Stimulated activated CD4-positive, alpha-beta T cell treated with anti-CD3 and anti-CD28 coated beads, TNF-alpha, amount 100 ng/mL, for 1 hour (primary cell): ENCODE measurements at places on chromosomes 7 and 10.
A peak's percentile ranks its signal among the peaks of the same experiment; 100 is the strongest.

GRCh38 chr7:157576415-157576814, 239.6 kb downstream of the DNAJB6 start:
- peak; percentile 19 for DNase-seq

DNA sequence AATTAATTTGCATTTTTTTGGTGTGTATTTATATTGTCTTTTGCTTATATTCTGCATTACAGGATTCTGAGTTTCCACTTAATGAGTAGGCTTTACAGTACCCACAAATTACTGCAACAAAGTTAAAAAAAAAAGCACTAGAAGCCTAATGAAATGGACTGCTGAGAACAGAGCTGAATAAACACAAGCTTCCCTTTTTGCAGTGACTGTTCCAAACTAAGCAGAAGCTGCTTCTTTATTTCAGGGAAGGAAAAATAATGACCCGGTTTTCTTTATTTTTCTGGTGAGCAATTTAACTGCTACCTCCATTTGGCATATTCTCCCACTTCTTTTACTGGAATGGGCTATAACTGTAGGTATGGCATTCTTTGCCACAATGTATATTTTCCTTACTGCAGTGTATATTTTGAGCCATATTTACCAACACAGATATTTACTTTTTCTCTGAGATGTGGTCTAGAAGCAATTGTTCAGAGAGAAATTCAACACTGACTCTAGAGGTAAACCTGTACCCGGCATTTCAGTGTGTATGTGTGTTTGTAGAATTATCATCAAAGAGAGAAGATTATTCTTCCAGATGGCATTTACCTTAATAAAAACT, 56.9 kb downstream of the HDAC9 start:
- DNase-seq = no peak

- no peak for DNase-seq
Observed at GRCh38 chr10:121961456-121961855, 13.6 kb downstream of the NSMCE4A start.

- DNase-seq = no peak
Observed at GRCh38 chr10:73459683-73460314, 26.4 kb upstream of the MSS51 start.

GRCh38 chr7:98795741-98796493, 73.9 kb downstream of the TMEM130 start:
- no peak for DNase-seq

- DNase-seq = no peak
Observed at GRCh38 chr10:29806350-29806788, 171.6 kb upstream of the SVIL start.

DNA sequence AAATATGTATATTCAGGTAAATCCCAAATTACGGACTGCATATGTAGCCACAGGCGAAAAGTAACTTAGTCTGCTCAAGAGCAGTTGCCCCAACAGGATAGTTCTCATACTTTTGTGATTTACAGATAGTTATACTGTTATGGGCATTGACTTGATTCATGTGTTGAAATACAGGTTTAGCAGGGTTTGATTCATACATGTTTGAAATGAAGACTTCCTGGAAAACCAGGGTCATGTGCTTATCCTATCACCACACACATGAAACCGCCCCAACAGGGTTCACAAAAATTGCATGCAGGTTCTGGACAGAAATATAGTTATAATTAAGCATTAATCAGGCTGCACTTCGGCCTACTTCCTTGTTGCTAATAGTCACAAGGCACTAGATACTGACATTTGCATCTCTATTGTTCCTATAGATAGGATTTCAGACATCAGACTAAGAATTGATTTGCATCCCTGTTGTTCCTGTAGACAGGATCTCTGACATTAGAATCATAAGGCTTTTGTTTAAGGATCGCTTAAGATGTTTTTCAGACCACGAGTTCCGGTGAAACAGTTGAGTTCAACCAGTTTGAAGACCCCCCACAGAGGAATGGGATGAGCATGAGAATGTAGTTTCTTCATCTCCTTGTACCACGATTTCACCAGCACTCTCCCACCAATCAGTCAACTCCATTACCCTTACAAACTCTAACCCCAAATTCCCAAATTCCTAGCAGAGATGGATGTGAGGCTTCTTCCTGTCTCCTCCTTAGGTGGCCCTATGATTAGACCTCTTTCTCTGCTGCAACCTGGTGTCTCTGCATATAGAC, 2.0 kb upstream of the ZNF398 start:
- no peak for DNase-seq

DNA sequence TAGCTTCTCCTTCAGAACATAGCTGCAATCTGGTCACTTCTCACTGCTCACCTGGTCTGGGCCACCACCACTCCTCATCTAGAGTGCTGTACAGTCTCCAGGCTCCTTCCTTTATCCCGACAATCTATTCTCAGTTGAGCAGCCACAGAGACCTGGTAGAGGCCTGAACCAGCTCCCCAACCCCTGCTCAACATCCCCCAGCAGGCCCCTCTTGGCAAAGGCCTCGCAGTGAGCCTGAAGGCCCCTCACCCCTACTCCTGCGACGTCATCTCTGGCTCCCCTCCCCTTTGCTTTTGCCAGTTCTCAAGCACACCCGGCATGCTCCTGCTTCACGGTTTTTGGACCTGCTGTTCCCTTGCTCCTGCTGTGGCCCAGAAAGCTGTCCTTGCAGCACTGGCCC, 113.9 kb downstream of the ARHGAP22 start:
- no peak for DNase-seq

GRCh38 chr7:16071246-16071857, 350.0 kb downstream of the CRPPA start:
- DNase-seq = no peak

DNA sequence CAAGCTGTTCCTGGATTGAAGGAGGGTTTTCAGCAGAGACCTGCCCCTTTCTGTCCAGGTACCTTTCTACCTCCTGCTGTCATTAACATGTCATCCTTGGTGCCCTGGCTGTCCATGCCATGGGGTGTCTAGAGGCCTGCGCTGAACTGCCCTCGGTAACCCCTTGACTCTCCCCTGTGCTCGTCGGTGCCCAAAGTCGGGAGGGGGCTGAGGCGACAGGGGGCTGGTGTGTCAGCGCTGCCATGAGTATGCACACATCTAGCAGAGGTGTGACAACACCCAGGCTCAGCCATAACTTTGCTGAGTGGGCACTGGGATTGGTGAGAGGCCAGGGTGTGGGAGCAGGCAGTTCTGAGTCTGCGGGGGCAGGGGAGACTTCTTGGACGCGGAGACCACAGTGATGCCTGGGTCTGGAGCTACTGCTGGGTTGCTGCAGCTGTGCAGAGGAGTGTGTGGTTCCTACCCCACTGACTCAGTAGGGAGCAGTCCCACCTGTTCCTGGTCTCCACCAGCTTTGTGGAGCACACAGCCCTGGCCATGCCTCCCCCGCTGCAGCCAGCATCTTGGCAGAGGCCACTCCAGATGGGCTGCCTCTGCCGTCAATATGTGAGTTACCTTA, 376.2 kb upstream of the SEMA3C start:
- DNase-seq = no peak

GRCh38 chr10:92901819-92902251, 53.5 kb downstream of the EXOC6 start:
- no peak for DNase-seq

DNA sequence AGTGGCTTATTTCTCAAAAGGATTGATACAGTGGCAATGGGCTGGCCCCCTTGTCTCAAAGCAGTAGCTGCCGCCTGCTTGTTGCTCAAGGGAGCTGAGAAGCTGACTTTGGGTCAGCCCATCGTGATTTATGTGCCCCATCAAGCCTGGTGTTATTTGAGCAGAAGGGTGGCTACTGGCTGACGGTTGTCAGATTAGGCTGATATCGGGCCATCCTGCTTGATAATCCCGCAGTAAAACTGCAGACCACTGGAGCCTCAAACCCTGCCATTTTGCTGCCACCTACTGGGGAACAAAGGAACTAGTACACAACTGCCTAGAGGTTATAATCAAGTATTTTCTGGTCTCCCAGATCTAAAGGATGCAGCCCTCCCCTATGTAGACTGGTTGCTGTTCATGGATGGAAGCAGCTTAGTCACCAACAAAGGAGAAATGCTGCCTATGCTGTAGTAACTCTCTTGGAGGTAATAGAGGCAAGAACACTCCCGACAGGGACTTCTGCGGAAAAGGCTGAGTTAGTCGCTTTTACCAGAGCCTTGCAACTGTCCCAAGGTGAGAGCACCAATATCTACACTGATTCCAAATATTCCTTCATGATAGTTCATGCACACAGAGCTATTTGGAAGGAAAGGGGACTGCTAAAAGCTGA, 65.9 kb upstream of the ZNF92 start:
- DNase-seq = peak; percentile 16

- no peak for DNase-seq
Observed at GRCh38 chr7:120775755-120776154, 82.2 kb downstream of the TSPAN12 start.

DNA sequence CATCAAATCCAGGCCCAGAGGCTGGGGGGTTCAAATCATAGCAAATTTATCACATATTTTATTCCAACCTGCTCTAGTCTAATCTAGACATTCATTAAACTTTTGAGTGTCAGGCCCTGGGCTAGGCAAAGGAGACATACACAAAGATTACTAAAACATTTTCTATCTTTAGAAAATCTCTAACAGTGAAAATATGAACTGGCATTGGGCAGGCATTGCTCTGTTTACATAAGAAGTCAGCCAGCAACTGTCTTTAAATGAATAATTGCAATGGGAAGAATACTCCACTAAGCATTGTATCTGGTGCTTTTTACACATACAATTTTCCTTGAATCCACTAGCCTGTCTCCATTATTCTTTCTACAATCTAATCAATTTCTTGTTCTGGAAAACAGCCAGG, 222.5 kb upstream of the LRRN3 start:
- DNase-seq = no peak

- no peak for DNase-seq
Observed at GRCh38 chr10:101895781-101896180, 52.2 kb upstream of the KCNIP2 start.

GRCh38 chr7:138382862-138383565, 77.0 kb upstream of the TRIM24 start:
- no peak for DNase-seq

- DNase-seq = no peak
Observed at GRCh38 chr10:131805696-131806095, 95.1 kb upstream of the PPP2R2D start.

DNA sequence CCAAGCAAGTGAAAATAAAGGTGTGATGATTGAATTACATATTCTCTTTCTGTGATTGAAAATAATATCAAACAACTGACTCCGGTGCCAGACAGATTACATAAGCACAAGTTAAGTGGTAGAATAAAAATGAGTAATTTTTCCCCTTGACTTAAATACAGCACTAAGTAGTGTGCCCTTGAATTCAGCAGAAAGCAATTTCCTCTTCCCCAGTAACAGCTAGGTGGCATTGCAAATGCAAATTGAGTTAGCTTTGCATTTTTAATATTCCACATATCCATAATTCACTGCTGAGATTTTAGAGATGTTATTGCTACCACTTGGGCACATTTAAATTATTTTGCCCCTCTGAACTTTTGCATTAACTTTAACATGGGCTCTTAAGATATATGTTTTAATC, 89.8 kb upstream of the NPVF start:
- DNase-seq = no peak

GRCh38 chr7:135980665-135981180, 3.6 kb upstream of the MTPN start:
- DNase-seq = peak; percentile 22

DNA sequence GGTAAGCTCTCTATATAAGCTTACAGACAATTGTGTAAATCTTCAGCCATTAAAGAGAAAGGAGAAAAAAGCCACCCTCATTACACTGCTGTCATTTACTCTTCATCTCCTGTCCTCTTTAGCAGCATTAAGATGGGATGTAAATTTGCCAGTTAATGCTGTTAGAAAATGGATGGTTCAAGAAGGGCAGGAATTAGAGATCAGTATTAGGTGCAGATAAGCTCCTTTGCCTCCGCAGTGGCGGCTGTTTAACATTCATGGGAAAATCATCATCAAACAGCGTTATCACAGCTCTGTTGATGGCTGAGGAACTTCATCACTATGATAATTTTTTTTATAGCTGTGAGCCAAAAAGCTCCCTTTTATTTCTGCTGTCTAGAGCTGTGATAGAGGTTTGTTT, 61.8 kb upstream of the FAM204A start:
- no peak for DNase-seq

DNA sequence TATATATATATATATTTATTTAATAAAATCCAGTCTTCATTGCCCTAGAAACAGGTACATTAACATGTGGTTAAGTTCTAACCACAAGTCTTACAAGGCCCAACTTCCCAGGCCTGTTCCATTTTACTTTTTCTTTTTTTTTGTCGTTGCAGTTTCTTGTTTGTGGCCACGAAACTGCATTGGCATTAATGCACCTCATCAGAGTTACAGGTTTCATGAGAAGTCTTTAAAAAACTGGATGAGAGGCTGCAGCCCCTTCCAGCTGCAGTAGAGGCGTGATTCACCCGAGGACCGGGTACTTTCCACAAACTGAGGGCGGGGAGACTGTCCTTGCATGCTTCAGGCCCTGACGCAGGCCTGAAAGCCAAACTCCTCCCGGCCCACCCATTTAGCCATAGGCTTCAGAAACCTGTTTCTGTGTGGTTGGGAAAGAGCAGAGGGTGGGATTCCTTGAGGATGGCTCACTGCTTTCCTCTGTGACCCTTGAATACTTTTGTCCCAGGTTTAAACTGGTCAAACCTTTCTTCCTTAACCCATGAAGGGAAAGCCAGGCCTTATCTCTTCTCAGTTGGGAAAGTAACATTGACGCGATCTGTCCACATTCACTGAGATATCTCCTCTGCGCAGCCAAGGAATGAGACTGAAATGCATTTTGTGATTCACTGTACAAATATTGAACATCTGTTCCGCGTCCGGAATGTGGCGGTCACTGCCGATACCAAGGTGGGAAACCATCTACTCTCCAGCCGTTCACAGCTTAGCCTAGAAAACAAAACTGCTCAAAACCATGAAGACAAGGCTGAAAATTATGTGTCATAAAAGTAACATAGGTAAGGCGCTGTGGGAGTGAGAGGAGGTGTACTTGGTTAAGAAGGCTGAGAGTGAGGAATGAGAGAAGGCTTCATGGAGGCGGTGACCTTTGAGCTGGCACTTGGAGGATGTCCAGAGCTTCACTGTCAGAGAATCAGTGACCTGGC, 311.7 kb downstream of the GATA3 start:
- DNase-seq = peak; percentile 8

- no peak for DNase-seq
Observed at GRCh38 chr10:103822800-103823199, 32.6 kb downstream of the SH3PXD2A start.

DNA sequence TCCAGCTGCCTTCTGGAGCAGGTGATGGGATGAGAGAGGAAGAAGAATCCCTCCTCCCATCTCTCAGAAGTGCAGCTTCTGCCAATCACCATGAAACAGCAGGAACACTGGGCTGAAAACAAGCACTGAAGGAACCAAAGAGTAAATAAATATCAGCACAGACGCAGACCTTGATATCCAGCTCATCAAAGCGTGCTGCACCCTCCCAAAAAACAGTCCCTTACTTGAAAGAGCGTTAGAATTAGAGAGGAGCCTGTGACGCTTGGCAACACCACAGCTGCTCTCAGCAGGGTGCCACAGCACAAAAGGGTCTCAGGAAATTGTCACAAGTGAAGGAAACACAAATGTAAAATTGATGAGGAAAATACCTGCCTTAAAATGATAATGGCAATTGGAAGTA, 39.5 kb downstream of the KLF6 start:
- DNase-seq = no peak
